ENCODE measurements at places on chromosomes 7 and 10.

DNA sequence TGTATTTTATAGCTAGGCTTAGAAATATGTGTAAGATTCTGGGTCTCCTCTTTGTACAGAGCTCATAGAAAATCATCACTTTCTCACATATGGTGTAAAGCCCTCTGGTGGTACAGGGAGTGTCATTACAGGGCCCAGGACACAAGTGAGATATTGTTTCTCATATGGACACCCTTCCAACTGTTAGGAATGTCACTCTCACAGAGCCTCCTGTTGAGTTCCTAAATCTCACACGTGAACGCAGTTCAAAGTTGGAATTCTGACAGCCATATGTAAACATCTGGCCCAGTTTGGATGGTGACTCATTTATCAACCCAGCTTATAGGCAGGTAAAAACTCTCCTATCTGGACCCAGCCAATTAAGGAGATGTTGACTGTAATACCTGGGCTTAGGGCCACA lies 35.4 kb upstream of the ZNF107 start:
- DNase-seq, result no peak

- no peak for DNase-seq
Measured at GRCh38 chr7:11294218-11294617, 320.5 kb downstream of the PHF14 start.

- DNase-seq, result no peak
Measured at GRCh38 chr7:40716052-40716451, 581.2 kb downstream of the SUGCT start.

GRCh38 chr7:142997456-142997989 lies 29.4 kb downstream of the OR9A2 start:
- no peak for DNase-seq

All from right renal pelvis (tissue), 4 donors.